ENCODE measurements at places on chromosomes 5 and 9.

- H3K4me1 ChIP-seq = no peaks in the 10 kb centered on the region
- H3K27ac ChIP-seq = no peak overlapping the region
- no peak overlapping the region for H3K4me3 ChIP-seq
- no peak for ATAC-seq
- H3K36me3 ChIP-seq = no peaks in the 10 kb centered on the region
Measured at GRCh38 chr5:24750355-24750754, 105.6 kb upstream of the CDH10 start.

- H3K27me3 ChIP-seq = peaks cover 62% of the 10 kb centered on the region
- H3K27ac ChIP-seq = no peak overlapping the region
- H3K4me3 ChIP-seq = no peak overlapping the region
- H3K36me3 ChIP-seq = no peaks in the 10 kb centered on the region
Measured at GRCh38 chr5:135930029-135930948, 24.5 kb downstream of the LECT2 start.

GRCh38 chr5:72134226-72134899 is 27.1 kb downstream of the MAP1B start:
- peaks cover 16% of the 10 kb centered on the region for H3K27me3 ChIP-seq
- H3K4me1 ChIP-seq = peaks cover 6% of the 10 kb centered on the region
- no peak overlapping the region for H3K4me3 ChIP-seq
- H3K27ac ChIP-seq = no peak overlapping the region
- no peak for ATAC-seq

- no peak for ATAC-seq
- H3K36me3 ChIP-seq = no peaks in the 10 kb centered on the region
- H3K27me3 ChIP-seq = no peaks in the 10 kb centered on the region
- H3K27ac ChIP-seq = no peak overlapping the region
Measured at GRCh38 chr5:163677092-163677491, 171.7 kb downstream of the MAT2B start.

DNA sequence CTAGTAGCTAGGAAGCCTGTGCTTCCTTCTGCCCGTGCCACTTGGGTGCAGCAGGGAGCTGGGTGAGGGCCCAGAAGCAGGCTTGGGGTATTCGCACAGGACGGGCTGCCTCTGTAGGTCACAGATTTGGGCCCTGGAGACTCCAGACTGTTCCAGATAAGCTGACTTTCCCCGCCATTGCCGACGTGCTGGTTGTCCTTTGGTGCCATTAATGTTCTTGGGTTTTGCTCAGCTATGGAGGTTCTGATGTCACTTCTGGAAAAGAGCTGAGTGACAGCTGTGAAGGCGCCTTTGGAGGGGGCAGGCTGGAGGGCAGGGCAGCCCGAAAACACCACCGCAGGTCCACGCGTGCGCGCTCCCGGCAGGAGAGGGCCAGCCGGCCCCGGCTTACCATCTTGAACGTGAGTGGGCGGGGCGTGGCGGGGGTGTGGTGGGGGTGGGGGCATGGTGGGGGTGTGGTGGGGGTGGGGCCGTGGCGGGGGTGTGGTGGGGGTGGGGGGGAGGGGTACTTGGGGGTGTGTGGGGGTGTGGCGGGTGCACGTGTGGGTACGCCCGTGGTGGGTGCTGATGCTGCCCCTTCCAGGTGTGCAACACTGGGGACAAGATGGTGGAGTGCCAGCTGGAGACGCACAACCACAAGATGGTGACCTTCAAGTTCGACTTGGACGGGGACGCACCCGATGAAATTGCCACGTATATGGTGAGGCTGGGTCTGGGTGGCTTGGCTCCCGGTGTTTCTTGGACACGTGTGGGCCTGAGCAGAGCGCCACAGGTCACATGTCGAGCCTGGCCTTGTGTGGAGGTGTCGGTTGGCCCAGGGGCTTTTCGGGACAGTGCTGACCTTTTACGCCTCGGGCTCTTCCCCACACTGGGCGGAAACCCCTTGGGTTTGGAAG is 79.6 kb downstream of the WNK2 start:
- no peak overlapping the region for H3K4me3 ChIP-seq
- no peak for ATAC-seq
- H3K36me3 ChIP-seq = no peaks in the 10 kb centered on the region
- peaks cover 17% of the 10 kb centered on the region for H3K27me3 ChIP-seq
- H3K4me1 ChIP-seq = peaks cover 12% of the 10 kb centered on the region
- no peak overlapping the region for H3K27ac ChIP-seq

DNA sequence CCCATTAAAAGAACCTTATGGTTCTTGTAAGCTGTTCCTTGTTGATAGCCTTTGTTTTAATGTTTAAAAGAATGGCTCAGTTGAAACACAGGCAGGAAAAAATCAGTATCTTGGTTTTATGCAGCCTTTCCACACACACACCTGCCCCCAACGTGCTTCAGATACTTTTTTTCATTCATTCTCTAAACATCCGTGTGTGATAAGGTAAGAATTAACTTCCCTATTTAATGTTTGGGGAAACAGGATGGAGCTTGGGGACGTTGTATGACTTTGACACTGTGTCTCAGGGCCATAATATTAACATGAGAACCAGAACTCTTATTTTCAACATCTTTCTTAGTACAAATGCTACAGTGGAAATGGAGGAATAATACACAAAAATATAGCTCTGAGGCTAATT is 5.8 kb upstream of the ZNF622 start:
- H3K4me1 ChIP-seq = peaks cover 18% of the 10 kb centered on the region
- H3K27me3 ChIP-seq = no peaks in the 10 kb centered on the region
- ATAC-seq = no peak
- H3K27ac ChIP-seq = no peak overlapping the region
- H3K4me3 ChIP-seq = no peak overlapping the region
- H3K36me3 ChIP-seq = peaks cover 5% of the 10 kb centered on the region

- no peak overlapping the region for H3K4me3 ChIP-seq
- H3K4me1 ChIP-seq = no peaks in the 10 kb centered on the region
- ATAC-seq = no peak
Measured at GRCh38 chr5:2746561-2747032, 4.9 kb downstream of the IRX2 start.

DNA sequence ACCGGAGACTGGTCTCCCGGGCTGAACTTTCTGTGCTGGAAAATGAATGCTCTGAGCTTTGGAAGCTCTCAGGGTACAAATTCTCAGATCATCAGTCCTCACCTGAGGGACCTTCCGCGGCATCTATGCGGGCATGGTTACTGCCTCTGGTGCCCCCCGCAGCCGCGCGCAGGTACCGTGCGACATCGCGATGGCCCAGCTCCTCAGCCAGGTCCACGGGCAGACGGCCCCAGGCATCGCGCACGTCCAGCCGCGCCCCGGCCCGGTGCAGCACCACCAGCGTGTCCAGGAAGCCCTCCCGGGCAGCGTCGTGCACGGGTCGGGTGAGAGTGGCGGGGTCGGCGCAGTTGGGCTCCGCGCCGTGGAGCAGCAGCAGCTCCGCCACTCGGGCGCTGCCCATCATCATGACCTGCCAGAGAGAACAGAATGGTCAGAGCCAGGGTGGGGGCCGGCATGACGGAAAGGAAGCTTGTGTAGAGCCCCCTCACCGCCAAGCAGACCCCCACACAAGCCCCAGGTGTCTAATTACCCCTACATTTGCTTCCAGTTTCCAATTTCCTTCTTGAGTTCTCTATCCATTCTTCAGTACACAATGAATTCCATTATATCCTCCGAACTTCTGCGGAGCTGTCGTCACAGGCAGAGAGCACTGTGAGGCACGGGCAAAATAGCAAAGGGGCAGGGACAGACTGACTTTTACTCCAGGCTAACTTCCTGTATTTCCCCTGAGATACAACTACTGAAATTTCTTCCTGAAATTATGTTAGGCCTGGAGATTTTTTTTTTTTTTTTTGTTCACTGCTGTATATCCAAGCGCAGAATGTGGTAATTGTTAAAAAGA is 23.2 kb downstream of the CDKN2A start:
- H3K27me3 ChIP-seq = peaks cover 100% of the 10 kb centered on the region
- ATAC-seq = no peak
- no peak overlapping the region for H3K27ac ChIP-seq
- H3K4me3 ChIP-seq = no peak overlapping the region
- H3K36me3 ChIP-seq = peaks cover 14% of the 10 kb centered on the region

GRCh38 chr5:169629847-169630548 is 7.1 kb upstream of the DOCK2 start:
- H3K4me3 ChIP-seq = no peak overlapping the region
- H3K4me1 ChIP-seq = no peaks in the 10 kb centered on the region
- H3K27me3 ChIP-seq = no peaks in the 10 kb centered on the region
- H3K27ac ChIP-seq = no peak overlapping the region
- no peaks in the 10 kb centered on the region for H3K36me3 ChIP-seq

- peaks cover 27% of the 10 kb centered on the region for H3K27me3 ChIP-seq
- no peaks in the 10 kb centered on the region for H3K36me3 ChIP-seq
- ATAC-seq = no peak
- peaks cover 16% of the 10 kb centered on the region for H3K4me1 ChIP-seq
- H3K27ac ChIP-seq = no peak overlapping the region
- no peak overlapping the region for H3K4me3 ChIP-seq
Measured at GRCh38 chr5:67808340-67808739, 407.2 kb upstream of the PIK3R1 start.
